ENCODE measurements at places on chromosomes 4 and X.

DNA sequence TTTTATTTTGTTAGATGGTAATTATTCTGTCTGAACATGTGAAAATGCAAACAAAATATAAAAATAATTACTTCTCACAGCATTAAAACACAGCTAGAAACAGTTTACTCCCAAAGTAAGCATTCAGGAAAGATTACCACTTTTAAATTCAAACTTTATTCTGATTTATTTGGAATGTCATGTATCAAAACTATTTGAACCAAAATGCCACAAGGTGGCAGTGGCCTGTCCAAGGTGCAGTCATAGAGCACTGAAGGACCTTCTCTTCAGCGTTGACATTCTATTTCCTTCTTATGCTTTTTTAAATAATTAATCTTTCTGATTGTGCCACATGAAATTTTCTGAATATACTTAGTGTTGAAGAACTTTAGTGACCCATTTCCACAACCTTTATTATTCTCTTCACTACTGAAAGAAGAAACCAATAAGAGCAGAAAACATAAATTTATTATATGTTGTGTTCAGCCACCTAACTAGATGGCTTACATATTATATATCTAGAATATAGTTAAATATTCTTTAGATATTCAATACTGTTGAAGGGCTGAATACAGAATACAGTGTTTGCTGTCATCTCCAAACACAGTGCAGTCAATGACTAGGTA lies 283.6 kb downstream of the CFAP299 start:
- no peak for DNase-seq

DNA sequence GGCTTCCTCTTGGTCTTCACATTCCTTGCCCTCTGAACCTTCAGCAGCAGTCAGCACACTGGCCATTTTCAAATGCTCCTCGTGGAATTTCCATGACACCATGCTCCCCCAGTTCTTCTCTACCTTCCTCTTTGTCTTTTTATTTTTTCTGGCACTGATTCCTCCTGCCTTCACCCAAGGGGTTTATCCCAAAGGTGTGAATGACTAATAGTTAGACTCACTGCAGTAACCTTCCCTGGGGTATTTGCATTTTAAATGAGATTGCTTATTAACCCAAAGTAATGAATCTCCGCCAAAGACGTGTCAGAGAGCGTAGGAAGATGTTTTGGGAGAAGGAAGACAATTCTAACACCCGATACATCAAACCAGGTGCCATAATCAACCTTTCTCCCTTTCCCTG lies 36.2 kb downstream of the CD40LG start:
- DNase-seq: no peak

DNA sequence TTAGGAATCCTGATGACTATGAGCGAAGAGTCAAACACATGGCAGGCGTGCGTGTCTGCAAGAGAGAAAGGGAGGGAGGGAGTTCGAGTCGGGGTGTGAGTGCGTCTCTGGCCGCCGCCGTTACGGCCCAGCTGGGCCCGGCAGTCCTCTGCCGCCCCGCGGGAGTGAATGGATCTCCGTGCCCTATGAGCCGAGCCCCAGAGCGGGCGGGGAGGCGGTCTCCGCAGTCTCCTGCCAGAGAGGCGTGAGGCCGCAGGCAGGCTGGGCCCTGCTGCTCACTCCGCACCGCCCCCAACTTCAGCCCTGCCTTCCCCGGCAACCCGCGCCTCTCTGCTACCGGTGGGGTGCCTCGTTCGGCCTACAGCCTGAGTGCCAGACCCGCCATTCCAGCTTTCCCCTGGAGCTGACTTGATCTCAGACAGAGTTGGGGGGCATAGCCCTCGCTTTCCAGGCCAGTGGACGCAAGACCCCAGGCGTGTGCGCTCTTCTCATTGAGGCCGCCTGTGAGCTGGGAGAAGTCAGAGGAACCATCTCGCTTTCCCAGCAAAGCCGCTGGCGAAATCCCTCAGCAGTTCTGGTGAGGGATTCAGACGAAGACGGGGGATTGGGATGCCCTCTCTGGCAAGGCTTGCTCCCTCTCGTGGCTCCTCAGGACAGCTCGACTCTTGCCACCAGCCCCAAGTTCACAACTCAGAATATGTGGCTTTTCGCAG lies 1.4 kb downstream of the SLC16A2 start:
- peak; percentile 49 for DNase-seq

DNA sequence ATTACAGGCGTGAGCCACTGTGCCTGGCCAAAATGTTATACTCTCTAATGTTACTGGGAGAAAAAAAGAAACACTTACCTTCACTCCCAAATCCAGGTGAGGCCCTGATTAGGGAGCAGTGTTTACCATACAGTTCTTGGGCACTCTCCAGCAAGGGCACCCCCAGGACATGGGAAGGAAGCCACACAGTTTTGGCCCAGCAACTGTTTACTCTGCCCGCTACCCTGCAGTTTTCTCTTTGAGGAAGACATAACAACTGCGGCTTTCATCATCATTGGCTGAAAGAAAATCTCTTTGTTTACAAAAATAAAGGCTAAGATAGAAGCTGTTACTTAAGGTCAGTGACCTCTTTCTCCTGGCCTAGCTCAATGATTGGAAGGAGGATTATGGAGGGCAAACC lies 145.5 kb upstream of the DUSP21 start:
- no peak for DNase-seq

- DNase-seq: no peak
Measured at GRCh38 chr4:173518425-173519102, 11.5 kb downstream of the HAND2 start.

- no peak for DNase-seq
Measured at GRCh38 chr4:14659286-14659685, 343.0 kb upstream of the CPEB2 start.

DNA sequence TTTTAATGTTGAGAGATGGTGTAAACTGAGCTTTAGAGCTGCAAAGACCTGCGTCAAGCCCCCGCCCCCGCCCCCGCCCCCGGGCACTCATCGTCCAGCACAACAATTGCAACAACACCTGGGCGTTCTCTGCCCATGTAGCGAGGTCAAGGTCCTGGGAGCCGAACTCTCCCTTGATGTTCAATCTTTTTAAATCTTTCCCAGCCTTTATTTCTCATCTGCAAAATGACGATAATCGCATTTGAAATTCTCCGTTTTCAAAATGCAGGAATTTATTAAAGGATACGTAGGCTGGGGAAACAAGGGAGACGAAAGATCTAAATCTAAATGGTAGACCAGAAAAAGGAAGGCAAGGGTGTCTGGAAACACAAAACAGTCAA lies 648 bp upstream of the MSMO1 start:
- no peak for DNase-seq

DNA sequence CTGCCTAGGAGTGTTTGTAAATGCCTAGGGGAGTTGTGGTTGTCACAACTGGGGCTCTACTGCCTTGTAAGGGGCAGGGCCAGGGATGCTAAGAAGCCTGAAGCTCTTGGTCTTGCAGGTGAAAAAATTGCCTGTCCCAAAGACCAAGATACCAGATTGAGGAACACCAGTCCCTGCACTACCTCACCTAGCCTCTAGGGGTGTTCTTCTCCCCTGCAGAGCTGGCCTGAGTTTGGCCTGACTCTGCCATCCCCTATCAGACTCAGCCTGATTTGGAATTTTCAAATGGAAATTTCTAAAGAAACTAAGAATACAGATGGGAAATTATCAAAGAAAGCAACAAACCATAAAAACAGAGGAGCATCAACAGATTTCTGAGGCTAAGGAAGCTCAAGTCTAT lies 90.4 kb downstream of the ZC4H2 start:
- DNase-seq: no peak

DNA sequence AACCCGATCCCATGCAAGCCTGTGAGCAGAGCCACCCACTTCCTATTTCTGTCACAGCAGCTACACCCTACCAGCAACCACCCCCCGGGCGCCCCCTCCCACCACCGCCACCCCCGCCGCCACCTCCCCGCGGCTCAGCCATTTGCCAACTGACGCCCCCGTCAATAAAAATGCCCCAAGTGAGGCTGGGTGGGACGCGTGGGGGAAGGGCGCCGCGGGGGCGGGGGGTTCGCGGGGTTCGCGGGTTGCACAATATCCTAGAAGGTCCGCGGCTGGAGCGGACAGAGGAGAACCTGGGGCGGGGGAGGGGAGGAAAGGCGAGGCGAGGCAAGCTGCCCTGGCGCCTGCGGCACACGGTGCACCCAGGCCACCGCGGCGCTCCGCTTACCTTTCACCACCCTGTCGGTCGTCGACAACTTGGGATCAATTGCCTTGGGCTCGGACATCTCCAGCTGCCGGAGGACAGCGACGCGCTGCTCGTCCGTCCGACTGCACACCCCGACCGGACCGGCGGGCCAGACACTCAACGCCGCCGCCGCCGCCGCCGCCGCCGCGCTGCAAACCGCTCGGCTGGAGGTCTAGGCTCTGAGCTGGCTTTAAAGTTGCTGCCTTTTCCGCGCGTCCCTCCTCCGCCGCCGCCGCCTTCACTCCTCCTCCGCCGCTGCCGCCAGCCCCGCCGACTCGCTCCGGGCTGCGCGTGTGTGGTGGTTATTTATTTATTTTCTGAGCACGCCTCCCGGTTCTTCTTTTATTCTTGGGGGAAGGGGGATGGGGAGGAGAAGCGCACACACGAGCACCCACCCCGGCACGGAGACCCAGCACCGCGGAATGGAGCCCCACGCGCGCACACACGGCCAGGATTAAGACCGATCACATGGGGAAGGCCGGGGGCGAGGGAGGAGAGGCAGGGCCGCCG lies 717 bp downstream of the PPP3CA start:
- peak; percentile 69 for DNase-seq

- no peak for DNase-seq
Measured at GRCh38 chr4:7191546-7192251, 639 bp upstream of the SORCS2 start.

GRCh38 chrX:11702420-11702819 lies 36.7 kb upstream of the ARHGAP6 start:
- no peak for DNase-seq
